ENCODE measurements at places on chromosomes 12 and 14.

GRCh38 chr12:41935911-41936310, 208.8 kb downstream of the GXYLT1 start:
- no peak for DNase-seq

- DNase-seq, result peak; percentile 89
Measured at GRCh38 chr12:113149361-113150150, at the start of gene CFAP73. Gene CFAP73, plus strand, starts transcription at chr12:113149724. Its CDS starts 134 bp downstream, at chr12:113149858.

GRCh38 chr14:105537580-105538474, 11.4 kb downstream of the TMEM121 start:
- DNase-seq, result no peak

DNA sequence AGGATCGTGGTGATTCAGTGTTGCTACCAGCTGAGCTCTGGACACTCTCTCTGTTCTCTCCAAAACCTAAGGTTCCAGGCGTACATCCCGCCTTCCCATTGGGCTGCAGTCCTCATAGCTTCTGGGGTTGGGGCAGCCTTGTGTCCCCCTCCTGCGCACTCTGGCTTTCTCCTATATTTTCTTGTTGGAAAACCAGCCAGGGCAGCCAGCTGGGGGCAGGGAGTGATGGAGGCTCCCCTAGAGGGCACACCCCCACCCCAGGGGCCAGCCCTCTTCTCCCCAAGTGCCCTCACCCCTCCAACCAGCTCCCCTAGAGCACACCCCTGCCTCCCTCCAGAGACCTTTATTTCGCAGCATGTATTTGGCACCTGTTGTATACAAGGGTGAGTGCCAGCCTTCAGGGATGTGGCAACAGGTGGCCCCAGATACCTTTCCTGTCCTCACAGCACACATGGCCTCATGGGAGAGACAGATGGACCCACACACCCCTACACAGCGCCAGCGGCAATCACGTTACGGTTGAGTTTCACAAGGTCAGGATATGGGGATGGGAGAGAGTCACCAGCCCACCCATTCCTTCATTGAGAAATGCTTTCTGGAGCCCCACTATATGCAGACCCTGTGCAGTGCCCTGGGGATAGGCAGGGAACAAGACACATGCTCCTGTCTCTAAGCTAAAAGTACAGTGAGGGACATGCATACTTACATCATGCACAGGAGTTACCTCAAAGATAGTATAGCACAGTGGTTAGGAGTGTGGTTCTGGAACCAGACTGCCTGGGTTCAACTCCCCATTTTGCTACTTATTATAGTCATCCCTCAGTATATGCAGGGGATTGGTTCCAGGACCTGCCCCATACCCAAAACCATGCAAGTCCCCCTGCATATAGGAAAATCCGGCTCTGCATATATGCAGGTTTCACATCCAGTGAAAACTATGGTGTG, 141.1 kb downstream of the PHETA1 start:
- no peak for DNase-seq

DNA sequence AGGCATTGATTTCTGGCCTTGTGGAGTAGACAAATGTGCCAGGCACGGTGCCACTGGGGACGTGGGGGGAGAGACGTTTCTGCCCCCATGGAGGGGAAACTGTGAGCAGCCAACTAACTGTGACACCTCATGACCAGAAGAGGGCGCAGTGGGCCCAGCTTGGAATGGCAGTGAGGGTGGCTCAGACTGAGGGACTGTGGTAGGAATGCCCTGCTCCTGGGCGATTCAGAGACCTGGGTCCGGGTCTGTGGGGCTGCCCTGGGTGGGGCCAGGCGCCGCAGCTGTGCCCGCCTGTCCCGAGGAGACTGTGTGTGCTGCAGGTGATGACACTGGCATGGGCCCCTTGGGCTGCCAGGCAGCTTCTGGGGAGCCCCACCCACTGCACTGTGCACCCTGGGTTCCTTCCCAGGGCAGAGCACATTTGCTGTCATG, 60.6 kb downstream of the SLC25A47 start:
- peak; percentile 54 for DNase-seq

- DNase-seq, result no peak
Measured at GRCh38 chr12:78145398-78145797, 314.7 kb downstream of the NAV3 start.

- no peak for DNase-seq
Measured at GRCh38 chr12:89307474-89308253, 44.6 kb downstream of the DUSP6 start.

DNA sequence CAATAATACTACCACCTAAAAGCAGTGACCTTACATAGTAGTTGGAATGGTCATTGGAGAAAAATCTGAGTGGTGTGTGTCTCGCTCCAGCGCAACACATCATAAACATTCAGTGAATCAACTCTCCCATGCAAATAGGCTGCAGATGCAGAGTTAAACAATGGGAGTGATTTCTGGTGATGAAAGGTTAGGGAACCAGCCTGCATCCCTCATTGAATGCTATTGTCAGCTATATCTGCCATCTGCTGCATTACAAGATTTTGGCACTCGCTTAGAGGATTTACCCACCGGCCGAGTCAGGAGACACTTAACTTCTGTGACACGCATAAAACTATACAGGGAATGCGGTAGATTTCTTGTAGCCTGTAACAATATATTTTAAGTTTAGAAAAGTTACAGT, 900.9 kb downstream of the FLRT2 start:
- peak; percentile 65 for DNase-seq

DNA sequence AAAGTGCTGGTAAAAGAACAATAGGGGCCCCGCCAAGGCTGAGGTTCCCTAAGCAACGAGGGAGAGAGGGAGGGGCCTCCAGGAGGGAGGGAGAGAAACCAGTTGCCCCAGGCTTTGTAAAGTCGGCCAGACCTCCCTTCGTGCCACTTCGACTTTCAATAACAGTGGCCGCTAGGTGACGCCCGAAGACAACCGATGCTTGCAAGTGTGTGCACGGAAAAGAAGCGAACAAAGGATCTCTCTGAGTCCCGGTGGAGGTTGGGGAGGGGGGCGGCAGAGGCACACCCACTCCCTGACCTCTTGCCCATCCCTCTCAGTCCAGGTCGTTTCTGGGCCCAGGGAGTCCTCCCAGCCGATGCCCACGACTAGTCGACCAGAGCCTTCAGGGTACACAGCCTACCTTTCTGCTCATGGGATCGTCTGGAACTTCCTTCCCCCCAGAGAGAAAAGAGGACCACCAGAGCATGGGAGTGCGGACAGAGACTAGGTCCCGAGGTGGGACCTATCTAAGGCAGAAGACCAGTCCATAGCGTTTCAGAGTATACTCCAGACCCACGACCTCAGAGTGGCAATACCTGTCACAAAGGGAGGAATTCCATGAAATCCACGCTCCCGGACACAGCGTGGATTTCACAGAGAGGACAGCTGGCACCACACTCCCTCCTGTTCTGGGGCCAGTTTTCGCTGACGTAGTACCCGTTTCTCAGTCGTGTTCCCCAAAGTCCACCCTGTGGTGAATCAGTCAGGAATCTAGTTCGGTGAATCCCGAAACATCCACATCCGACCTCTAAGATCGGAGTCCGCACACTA, 262.7 kb upstream of the ALG10B start:
- DNase-seq, result no peak

GRCh38 chr14:75411214-75411540, 16.6 kb upstream of the JDP2 start:
- no peak for DNase-seq

- no peak for DNase-seq
Measured at GRCh38 chr14:20714593-20715250, 26.2 kb downstream of the ANG start.

DNA sequence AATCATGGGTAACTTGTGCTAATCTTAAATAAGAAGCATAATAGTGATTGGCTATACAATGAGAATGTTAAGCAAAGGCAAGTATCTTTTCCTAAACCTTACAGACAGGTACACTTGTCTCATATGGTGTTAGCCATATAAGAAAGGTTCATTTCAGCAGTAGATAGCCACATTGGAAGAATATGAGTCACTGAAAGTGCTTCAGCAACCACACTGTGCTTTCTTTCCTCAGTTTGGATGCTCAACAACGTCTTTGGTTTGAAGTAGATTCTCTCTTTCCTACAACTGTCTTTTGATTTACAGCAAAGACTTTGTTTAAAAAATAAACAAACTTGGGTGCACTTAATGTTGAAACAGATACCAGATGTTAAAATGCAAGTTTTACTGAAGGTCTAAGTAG, 8.9 kb downstream of the DDHD1 start:
- no peak for DNase-seq

DNA sequence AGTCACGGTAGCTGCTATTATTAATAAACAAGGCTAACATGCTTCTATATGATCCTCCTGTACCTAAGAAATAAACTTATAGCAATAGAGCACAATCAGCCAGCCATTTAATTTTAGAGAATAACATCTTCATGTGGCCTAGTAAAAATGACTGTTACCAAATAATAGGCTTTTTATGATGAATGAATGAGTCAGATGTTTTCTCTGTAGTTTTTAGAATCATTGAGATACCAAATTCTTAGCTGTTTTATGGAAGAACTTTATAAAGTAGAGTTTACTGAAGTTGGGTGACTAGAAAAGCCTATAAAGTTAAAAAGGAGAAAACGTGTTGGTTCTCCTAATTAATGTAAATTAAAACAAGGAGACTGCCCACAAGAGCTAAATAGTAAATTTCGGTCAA, 40.7 kb downstream of the WNK1 start:
- DNase-seq, result no peak

DNA sequence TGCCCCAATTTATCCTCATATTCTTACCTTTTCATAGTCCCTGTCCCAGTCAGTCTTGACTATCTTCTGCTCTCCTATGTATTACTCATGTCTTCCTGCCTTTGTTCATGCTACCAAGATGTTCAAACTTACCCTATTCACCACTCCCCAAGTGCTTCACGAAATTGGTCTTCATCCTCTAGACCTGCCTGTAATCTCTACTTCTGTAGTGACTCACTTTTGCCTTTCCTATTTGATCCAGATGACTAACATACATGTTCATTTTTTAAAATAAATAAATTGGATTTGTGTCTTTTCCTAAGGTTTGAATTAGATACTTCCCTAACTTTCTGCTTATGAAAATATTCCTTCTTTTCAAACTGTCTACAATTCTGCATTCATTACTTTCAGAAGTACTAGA, 107.7 kb upstream of the PPM1H start:
- no peak for DNase-seq

- DNase-seq, result no peak
Measured at GRCh38 chr12:104538891-104539462, 82.2 kb downstream of the CHST11 start.

- DNase-seq, result no peak
Measured at GRCh38 chr14:81638656-81639280, 105.1 kb upstream of the SEL1L start.

- DNase-seq, result no peak
Measured at GRCh38 chr14:32657081-32657480, 281.6 kb upstream of the NPAS3 start.

DNA sequence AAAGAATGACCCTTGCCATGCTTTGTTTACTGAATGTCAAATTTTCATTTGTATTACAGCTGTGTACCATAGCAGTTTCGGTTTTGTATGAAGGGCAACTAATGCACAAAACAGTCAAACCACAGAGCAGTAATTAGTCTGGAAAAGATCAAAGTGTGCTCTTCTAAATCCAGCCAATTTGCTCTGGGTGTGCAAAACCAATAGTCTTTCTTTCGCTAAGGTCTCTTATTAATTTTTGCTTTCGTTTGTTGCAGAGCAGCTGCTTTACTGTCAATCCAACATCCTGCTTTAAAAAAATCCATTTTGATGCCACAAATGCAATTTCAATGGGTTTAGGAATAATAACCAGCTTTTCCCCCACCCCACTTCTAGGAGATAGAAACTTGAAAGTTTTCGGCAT, 114.2 kb downstream of the BRMS1L start:
- DNase-seq, result no peak

- DNase-seq, result no peak
Measured at GRCh38 chr12:42790761-42791151, 201.2 kb upstream of the PRICKLE1 start.

DNA sequence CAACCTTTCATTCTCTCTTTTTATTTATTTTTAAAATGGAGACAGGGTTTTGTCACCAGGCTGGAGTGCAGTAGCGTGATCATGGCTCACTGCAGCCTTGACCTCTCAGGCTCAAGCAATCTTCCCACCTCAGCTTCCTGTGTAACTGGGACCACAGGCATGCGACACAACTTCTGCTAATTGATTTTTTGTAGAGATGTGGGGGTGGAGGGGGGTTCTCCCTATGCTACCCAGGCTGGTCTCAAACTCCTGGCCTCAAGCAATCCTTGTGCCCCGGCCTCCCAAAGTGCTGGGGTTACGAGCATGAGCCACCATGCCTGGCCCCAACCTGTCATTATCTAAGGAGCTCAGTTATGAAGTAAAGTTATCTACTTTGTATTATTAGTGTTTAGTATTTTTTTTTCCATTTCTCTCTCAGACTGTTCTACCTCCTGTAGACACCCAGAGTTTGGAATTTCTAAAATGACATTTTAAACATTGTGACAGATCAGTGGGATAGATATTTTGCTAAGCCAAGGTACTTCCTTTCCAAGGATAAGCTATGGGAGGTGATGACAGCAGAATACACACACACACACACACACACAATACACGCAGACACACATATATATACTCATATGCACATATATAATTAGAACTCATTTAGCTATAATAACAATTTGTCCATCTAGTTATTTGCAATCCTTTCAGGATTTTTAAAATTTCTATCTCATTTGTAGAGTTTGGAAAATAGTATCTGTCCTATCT, 2.1 kb upstream of the USP44 start:
- DNase-seq, result no peak

DNA sequence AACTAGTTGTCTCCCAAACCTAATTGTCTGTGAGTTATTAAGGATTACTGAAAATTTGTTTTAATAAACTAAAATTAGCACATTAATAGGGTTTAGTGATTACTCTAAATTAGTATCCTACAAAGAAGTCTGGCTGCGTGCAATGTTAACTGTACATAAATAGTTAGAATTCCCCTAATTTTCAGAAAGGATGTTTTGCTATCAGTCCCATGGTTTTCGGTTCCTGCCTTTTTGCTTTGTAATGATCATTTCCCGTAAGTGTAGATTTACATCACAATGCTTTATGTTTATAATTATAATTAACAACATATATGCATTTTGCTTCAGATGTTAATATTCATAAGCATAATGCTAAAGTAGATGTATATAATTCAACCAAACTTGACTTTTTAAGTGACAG, 19.8 kb upstream of the LYZ start:
- DNase-seq, result no peak

DNA sequence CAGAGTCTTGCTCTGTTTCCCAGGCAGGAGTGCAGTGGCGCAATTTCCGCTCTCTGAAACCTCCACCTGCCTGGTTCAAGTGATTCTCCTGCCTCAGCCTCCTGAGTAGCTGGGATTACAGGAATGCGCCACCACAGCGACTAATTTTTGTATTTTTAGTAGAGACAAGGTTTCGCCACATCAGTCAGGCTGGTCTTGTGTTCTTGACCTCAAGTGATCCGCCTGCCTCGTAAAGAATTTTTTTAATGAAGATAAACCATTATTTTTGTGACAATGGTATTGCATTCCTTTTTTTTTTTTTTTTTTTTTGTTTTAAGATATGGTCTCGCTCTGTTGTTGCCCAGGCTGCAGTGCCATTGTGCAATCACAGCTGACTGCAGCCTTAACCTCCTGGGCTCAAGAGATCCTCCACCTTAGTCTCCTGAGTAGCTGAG, 25.8 kb downstream of the ACVR1B start:
- no peak for DNase-seq

- no peak for DNase-seq
Measured at GRCh38 chr12:64461634-64462414, 9.9 kb downstream of the TBK1 start.

- DNase-seq, result no peak
Measured at GRCh38 chr14:44945264-44945663, 16.5 kb downstream of the KLHL28 start.

- DNase-seq, result no peak
Measured at GRCh38 chr12:107903341-107904061, 129.0 kb downstream of the ASCL4 start.

Measured in right renal pelvis (tissue), 4 donors.